Cardiac fibroblast (primary cell): ENCODE measurements at places on chromosomes 16 and 17.

- no peak for DNase-seq
Observed at GRCh38 chr17:74146196-74146595, 57.3 kb upstream of the RPL38 start.

- DNase-seq, result no peak
Observed at GRCh38 chr17:13281626-13282025, 263.8 kb upstream of the ELAC2 start.

- no peak for DNase-seq
Observed at GRCh38 chr17:71201639-71202038, 919.2 kb upstream of the SOX9 start.

DNA sequence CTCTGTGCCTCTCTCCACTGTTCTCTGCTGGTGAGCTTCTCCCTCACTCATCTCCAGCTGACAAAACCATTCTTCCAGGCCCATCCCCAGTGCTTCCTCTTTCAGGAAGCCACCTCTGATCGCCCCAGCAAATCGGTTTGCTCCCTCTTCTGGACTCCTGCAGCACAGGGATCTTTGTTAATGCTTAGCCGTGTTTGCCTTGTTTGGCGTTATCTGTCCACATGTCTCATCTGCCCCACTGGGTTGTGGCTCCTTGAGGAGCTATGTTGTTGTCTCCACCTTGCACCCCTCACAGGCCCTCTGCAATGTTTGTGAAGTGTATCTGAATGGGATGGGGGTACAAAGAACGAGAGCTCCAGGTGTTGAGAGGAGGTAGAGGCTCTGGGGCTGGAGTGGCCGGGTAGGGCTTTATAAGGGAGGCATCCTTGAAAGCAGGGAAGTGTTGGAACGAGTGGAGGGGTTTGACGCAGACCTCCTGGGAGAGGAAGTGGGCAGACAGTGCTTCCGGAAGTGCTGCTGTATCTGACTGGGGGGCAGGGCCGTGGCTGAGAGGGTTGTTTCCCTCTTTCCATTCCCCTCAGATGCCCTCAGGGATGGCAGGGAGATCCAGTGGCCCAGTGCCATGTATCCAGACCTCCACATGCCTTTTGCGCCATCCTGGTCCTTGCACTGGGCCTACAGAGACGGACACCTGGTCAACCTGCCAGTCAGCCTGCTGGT lies 27.8 kb downstream of the CASKIN2 start:
- DNase-seq, result peak; percentile 18

GRCh38 chr16:66925322-66925840 lies at the start of gene RRAD:
Gene RRAD, minus strand, starts transcription at chr16:66925535. Its CDS starts 356 bp downstream, at chr16:66925179.
- peak; percentile 47 for DNase-seq

GRCh38 chr17:30300818-30301217 lies 9.1 kb upstream of the BLMH start:
- DNase-seq, result no peak

GRCh38 chr17:298791-299450 lies 53.7 kb downstream of the RPH3AL start:
- DNase-seq, result peak; percentile 63

GRCh38 chr16:86994651-86995171 lies 322.5 kb downstream of the C16orf95 start:
- peak; percentile 92 for DNase-seq

DNA sequence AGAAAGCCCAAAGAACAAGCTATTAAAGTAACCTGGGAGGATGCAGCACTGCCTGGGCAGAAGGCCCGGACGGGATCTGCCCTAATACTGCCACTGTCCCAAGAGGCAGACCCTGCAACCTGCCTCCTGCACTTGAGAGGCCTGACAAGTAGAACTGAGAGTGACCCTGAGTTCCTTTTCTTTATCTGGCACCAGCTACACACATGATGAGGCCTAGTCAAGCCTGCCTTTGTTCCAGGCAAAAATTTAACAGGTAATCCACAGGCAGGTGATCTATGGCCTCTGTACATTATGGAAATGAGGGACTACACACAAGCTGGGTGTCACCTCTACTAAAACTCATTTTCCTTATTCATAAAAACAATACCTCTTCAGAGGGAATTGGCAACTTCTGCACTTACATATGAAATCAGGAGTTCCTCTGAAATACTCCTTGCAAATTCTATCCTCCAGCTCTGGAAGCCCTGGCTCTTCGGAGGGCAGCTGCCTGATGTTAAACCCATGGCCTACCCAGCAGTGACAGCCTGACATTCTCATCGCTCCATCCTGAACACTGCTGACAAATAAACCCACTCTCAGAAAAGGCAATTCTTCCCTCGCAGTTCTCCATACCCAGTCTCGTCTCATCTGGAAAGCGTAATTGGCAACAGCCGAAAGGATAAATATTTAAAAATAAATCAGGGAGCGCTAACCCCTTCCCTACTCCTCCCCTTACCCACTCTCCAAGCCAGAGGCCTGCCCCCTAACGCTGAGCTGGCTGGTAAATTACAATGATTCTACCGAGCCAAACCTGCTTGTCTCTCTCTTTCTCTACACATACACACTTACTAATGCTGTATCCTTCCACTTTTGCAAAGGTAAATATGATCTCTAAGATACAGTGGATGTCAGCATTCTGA lies 2.5 kb upstream of the ZFHX3 start:
- no peak for DNase-seq

DNA sequence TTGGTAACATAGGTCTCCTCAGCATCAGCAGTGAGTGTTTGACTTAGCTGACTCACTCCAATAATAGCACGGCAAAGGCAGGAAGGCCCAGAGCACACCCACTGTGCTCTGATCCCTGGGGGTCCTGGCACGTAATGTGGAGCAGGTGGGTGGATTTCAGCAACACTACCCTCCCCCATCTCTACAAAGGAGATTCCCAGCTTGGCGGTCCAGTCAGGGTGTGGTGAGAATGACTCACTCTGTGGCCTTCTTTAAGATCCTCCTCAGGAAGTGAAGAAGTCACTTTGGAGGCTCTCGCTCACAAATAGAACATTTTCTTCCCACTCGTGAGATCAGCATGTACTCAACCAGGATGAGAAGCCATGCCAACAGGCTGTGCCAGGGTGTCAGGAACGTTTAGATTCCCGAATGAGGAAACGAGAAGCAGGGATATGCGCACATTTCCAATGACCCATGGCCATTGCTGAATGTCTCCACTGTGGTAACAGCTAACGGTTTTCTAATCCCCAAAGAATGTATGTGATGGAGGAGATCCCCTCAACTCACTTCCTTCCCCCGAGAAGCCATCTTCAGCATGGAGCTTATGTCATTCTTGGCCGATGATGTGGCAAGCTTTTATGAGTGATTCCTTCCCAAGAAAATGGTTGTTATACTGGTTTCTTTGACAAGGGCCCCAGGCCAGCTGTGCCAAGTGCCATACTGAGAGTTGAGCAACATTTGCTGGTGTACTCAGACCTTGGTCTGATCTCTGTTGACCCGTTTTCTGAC lies 365.2 kb downstream of the C16orf95 start:
- peak; percentile 100 for DNase-seq

DNA sequence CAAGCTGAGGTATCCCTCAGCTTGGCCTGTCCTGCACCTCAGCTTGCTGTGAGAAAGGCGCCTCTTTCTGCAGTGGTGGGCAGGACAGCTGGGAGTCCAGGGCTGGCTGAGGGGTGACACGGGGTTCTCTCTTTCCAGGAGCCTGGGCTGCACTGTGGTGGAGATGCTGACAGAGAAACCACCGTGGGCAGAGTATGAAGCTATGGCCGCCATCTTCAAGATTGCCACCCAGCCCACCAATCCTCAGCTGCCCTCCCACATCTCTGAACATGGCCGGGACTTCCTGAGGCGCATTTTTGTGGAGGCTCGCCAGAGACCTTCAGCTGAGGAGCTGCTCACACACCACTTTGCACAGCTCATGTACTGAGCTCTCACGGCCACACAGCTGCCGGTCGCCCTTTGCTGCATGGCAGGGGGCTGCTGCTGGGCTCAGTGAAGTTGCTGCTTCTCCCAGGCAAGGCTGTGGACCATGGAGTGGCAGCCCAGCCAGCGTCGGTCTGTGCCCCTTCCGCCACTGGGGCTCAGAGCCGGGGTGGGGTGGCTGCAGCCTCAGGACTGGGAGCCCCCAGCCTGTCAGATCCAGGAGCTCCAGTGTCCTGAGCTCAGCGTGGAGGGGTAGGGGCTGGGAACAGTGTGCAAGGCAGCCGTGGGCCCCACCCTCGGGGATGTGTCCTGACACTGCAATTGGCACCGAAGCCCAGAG lies 6.4 kb downstream of the LIMD2 start:
- DNase-seq, result no peak

DNA sequence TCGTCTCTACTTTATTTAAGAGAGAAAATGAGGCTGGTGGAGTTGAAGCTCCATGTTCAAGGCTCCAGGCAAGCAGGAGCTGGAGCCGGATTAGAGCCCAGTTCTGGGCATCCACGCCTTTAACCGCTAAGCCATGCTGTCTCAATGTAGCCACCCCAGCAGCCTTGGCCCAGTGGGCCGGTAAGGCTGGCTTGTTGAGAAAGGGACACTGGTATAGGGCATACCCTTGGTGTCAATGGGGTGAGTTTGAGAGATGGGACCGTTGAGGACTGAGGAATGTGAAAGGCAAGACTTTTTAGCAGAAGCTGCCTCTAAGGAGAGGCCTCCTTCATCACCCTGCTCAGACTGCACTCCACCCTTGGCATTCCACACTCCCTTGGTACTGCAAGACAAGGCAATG lies 147.4 kb downstream of the CYLD start:
- DNase-seq, result no peak

DNA sequence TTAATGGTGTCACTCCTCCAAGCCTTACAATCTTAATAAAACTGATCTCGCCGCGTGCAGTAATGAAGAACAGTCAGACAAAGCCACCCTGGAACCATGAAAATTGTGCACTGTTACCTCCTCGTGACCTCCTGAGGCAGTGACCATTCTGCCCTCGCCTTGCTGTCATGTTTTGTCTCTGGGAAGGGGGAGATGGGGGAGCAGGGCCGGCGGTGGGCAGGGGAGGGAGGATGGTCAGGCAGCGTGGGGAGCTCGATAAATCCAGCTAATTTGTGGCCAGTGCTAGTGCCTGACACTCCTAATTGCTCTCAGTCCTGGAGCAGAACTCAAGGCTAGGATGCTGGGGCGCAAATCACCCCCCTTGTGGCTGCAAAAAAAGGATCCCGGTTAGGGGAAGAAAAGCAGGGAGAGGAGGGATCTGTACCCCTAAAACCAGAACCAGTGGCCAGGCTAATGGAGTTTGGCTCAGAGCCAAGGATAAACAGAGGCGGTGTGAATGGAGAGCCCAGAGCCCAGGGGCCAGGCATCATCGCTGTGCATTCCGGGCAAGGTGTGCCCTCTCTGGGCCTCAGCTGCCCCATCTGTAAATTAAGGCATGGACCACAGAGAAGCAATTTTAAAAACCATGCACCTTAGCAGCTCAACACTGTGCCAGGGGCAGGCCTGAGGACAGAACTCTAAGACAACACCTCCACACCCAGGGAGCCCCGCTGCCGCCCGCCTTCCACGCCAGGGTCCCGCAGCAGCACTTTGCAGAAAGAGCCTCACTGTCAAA lies 113.3 kb downstream of the ZNF423 start:
- no peak for DNase-seq

GRCh38 chr16:1089822-1090619 lies 6.0 kb downstream of the C1QTNF8 start:
- no peak for DNase-seq

- DNase-seq, result no peak
Observed at GRCh38 chr16:27228045-27228444, 24.7 kb downstream of the KDM8 start.

DNA sequence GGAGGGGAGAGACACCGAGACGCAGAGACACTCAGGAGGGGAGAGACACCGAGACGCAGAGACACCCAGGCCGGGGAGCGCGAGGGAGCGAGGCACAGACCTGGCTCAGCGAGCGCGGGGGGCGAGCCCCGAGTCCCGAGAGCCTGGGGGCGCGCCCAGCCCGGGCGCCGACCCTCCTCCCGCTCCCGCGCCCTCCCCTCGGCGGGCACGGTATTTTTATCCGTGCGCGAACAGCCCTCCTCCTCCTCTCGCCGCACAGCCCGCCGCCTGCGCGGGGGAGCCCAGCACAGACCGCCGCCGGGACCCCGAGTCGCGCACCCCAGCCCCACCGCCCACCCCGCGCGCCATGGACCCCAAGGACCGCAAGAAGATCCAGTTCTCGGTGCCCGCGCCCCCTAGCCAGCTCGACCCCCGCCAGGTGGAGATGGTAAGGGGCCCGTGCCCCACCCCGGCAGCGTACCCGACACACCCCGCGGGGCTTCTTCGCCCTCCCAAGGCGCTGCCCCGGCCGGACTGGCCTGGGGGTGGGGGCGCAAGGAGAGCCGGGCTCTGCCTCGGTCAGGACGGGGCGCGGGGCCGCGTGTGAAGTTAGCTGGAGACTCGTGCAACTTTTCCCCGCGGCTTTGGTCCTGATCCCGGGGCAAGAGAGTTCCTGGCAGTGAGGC lies 427 bp downstream of the PPP1R1B start:
- no peak for DNase-seq

DNA sequence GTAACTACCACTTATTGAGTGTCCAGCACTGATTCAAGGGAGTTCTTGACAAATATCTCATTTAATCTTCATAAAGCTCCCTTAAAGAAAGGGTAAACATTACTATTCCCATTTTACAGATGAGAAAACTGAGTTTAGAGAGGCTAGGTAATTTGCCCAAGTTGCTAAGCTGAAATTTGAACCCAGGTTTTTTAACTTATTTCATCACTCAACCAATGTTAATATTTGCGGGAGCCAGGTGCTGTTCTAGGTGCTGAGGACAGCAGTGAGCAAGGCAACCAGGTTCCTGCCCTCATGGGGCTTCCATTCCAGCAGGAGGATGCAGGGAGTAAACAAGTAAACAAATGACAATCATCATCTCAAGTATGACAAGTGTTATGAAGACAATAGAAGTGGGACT lies 104.0 kb upstream of the LHX1 start:
- no peak for DNase-seq

DNA sequence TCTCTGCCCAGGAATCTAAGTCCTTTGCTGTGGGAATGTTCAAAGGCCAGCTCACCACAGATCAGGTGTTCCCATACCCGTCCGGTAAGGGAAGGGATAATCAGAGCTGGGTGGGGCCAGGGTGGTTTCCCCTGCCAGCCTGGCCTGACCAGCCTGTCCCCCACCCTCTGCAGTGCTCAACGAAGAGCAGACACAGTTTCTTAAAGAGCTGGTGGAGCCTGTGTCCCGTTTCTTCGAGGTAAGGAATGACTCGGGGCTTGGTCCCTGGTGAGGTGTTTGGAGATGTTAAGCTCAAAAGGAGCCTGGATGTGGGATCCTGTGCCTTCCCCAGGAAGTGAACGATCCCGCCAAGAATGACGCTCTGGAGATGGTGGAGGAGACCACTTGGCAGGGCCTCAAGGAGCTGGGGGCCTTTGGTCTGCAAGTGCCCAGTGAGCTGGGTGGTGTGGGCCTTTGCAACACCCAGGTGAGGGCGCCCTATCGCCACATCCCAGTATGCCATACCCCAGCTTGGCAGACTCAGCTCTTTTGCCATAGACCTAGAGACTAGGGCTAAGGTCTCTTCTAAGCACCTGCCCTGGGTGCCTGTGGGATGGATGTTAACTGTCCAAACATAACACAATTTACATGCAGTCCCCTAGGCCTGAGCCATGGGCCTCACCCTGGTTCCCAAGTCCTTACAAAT lies 997 bp downstream of the ACADVL start:
- peak; percentile 76 for DNase-seq

DNA sequence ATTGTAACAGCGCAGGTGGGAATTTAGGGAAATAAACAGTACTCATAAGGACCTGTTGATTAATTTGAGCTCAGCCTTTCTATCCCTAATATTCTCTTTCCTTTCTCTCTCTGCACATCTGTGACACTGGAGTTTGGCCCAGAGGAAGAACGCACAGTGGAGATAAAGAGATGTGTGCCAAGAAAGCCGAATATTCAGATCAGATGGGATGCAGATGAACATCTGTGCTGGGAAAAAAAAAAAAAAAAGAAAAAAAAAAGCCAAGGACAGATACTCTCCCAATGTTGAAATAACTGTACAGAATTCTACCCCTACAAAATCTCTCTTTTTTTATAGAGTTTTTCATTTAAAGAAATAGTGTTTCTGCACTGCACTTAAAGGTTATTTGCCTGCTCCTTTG lies 485.4 kb downstream of the KCNJ2 start:
- DNase-seq, result no peak
